ENCODE measurements at places on chromosomes 7 and 10. TPM values are rescaled to one million over a fixed set of nuclear protein-coding genes. Genes with fewer than 3 reads are reported as not detected.

TSPAN13 gene
- total RNA-seq, result 11.8 TPM

TAC1 gene
- 1.7 TPM for total RNA-seq

DNA sequence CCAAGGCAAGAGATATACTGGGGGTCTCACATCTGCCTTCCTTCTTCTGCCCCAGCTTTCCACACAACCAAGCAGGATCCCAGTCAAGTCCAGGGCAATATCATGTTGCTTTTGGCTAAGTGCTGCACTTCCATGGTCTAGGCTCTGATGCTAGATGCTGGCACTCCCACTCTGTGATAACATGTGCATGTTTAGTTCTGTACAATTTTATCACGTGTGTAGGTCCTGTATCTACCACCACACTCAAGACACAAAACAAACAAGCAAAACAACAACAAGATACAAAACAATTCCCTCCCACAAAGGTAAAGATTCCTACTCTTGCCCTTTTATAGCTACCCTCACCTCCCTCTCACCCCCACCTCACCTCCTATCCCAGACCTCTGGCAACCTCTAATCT is 105.6 kb upstream of the HABP2 start:
- no peak for DNase-seq

- DNase-seq, result no peak
Measured at GRCh38 chr10:113148071-113148825, 198.2 kb downstream of the TCF7L2 start.

DNA sequence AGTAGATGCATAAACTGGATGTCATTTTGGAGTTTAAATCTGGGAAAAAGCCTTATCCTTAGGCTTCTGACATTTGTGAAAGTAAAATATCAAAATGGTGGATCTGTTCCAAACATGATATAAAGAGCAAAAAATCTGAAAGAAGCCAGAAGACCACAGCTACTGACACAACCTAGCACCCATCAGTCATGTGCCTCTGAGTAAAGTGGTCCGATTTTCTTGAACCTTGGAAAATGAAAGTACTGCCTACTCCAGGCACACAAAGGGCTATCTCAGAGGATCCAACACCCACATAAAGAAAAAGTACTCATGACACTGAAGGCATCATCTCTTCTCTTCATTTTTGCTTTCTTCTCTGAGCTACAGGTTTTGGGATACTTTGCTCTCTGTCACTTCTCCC is 150.7 kb downstream of the KMT2E start:
- no peak for DNase-seq

Data from suprapubic skin (tissue), 4 donors.